ENCODE measurements at places on chromosomes 11 and 22.

DNA sequence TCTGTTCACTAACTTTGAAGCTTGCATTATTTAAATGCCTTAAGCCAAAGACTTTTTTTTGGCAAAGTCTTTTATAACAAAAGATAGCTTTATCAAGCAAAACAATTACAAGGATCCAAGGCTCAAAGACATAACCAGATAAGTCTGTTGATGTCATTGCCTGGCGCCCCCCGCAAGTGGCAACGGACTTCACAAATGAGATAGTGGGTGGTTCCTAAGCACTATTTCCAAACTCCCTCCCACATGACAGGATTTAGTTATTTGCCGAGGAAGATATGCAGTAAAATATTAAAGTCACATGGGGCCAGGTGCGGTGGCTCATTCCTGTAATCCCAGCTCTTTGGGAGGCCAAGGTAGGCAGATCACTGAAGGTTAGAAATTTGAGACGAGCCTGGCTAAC lies 194.2 kb upstream of the DDI1 start:
- no peak for DNase-seq

DNA sequence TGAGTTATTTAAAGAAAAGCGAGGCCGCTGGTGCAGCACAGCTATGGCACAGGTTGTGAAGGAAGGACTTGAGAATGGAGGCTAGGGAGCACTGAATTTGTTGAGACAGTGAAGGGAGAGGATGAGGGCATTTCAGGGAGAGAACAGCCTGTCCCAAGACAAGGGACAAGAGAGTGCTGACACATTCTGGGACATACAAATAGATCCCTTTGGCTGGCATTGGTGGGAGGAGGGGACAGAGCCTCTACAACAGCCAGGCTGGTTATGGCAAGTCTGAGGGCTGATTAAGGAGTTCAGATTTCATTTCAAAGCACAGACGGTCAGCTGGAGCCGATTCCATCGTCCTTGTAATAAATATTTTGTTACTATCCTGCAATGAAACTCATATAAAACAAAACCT lies 1.7 kb upstream of the SLC29A2 start:
- DNase-seq, result no peak

- DNase-seq, result no peak
These were observed 3.7 kb upstream of the FLRT1 start for GRCh38 chr11:64032050-64032449.

GRCh38 chr11:33375236-33375635 lies 118.1 kb downstream of the HIPK3 start:
- no peak for DNase-seq

GRCh38 chr11:10117709-10118351 lies 176.2 kb downstream of the SBF2 start:
- DNase-seq, result no peak

GRCh38 chr11:90204832-90205646 lies 17.8 kb downstream of the CHORDC1 start:
- peak; percentile 72 for DNase-seq

GRCh38 chr22:29840498-29840897 lies 2.4 kb upstream of the ASCC2 start:
- DNase-seq, result no peak

DNA sequence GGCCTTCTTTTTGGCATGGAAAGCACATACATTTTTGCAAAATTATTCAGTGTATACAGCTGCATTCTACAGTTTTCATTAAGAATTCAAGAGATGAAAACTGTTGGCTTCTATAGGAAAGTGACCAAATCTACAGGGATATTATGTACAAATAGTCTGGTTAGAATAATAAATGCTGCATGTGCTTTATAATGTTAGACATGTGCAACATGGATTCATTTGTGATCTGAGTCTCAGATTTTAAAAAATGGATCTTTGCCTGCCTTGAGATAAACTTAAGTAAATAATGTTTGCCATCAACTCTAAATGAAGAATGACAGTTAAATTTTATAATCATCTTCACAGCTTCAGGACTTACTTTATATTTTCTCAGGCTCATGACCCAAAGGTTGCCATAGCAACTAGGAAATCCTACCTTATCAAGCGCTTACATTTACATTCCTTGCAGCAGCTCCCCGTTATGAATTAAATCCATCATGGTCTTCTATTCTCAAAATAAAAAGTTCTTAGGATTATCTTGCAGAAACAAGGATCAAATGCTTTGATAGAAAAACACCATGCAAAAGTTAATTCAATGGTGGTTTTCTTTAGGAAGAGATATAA lies 200.2 kb downstream of the CADM1 start:
- DNase-seq, result no peak

DNA sequence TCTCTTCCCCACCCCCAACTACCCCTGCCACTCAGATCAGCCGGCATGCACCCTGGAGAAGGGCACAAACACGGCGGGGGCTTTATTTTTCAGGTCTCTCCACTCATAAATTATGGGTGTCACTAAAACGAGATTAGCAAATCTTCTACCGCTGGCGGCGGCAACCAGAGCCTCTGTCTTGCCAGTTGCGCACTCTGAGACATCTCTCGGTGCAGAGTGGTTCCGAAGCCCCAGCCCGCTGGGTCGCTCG lies 125.3 kb upstream of the C11orf58 start:
- DNase-seq, result no peak

- DNase-seq, result no peak
These were observed 245.2 kb downstream of the NTM start for GRCh38 chr11:131615611-131616010.

GRCh38 chr11:71525938-71526495 lies 1.1 kb upstream of the KRTAP5-7 start:
- no peak for DNase-seq

DNA sequence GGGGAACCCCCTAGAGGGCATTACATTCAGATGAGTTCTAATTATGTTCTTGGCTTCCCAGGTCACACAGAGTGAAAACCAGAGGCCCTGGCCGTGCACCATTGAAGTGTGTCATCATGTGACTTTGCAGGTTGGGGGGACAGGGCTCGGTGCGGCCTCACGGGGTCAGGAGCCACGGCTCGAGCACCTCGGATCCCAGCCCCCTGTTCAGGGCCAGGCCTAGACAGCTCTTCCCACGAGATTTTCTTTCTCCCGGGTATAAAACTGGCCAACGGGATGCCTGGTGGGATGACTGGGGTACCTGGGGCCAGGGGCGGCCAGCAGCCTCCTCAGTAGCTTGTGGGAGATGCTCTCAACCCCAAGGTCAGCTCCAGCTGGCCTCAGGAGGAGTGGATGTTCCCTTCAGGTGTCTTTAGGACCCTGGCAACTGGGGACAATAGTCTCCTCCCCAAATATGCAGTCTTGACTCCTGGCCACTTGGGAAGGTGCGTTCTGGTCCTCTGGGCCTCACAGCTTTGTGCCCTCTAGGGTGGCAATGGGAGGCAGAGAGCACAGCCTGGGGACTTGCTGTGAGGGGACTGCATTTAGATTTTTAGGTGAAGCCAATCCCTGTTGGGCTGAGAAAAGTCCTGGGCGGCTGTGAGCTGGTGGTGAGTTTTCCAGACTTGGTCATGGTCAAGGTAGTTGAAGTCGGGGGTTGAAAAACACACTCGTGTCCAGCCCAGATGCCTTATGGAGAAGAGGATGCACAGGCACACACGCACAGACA lies 95.6 kb downstream of the KCNQ1 start:
- DNase-seq, result no peak

GRCh38 chr22:49672014-49672516 lies 155.6 kb downstream of the BRD1 start:
- DNase-seq, result no peak

DNA sequence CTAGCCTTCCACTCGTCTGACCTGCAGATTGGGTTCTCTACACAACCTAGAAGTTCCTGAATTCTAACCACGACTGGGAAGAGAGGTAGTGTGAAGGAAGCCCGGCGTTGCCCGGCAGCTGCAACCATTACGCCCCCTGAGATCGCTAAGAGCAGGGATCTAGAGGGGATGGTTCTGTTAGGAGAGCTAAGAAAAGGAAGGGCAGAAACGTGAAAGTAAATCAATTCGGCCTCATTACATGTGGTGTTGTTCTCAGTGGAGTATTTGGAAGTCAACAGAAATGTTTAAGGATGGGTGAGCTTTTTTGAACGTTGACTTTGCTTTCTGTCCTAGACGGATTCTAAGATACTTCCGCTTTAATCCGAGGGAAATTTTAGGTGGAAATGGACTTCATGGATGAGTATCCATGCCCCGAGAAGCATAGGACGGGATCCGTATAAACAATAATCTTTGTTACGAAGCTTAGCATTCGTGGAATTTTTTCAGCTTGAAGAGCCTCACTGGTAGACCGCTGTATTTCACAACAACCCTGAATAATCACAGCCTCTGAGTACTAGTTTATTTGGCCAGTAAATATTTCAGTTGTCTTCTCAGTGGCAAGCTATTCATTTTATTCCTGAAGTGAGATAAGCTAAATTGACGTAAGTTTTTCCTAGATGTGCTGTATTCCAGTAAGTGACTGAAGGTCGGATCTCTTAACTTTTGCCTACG lies 629 bp downstream of the ATP5MG start:
- DNase-seq, result peak; percentile 29

GRCh38 chr11:125404811-125405790 lies 91.0 kb downstream of the FEZ1 start:
- DNase-seq, result peak; percentile 7

DNA sequence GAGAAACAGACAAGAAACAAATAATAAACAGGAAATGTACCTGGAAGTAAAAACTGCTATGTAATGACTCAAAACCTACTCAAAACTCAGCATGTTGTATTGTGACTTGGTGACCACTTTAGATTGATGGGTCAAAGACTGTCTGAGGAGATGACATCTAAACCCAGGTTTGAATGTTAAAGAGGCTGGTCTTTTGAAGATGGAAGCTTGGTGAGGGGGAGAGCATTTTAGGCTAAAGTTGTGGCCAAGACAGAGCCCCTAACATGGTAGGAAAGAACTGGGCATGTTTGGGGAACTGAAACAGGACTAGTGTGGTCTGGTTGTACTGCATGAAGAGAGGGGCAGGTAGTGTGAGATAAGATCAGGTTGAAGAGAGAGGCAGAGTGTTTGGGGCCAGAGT lies 85.3 kb upstream of the MYO18B start:
- DNase-seq, result no peak

DNA sequence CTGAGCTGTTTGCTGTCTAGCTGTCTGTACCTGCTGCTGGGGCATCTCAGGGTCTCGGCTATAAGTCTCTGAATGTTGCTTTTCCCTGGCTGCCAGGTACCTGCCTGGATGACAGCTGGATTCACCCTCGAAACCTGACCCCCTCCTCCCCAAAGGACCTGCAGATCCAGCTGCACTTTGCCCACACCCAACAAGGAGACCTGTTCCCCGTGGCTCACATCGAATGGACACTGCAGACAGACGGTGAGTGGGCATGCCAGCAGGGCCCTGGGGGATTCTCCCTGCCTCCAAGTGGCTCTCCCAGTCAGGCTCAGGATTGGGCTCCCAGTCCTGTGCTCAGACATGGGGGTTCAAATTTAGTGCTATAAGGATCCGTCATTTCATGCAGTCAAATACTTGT lies 12.9 kb downstream of the IL17RA start:
- DNase-seq, result no peak

GRCh38 chr22:35986088-35986487 lies 42.5 kb downstream of the RBFOX2 start:
- no peak for DNase-seq

- DNase-seq, result no peak
These were observed 64.7 kb downstream of the BDNF start for GRCh38 chr11:27635567-27636037.

DNA sequence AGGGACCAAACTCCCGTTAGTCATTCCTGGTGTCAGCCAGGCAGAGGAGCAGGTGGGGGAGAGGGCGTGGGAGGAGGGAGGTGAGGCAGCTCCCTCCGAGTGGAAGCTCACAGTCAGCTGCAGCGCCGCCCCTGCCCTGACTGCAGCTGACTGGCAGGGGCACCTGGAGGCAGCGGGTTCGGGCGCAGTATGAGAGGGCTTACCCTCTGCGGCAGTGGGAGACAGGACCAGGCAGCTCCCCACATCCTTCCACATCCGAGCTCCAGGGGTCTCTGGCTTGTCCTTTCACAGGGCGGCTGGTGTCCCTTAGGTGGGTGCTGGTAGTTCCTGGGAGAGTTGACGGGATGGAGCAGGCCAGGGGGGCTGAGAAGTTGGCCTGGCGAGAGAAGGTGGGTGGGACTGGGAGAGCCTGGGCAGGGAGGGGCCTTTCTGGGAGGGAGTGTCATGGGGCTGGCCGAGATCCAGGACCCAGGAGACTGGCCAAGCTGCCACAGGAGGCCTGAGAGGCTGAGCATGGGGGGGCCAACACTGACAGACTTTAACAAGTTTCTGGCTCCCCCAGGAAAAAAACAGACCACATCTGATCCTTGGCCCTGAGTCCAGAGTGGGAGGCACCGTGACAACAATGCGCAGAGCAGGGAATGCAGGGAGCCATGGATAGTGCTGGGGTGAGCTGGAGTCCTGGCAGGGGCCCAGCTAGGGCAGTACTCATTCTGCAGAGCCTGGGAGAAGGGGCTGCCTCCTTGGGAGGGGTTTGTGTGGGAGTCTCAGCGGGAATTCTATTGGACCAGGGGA lies 4.9 kb downstream of the ADORA2A start:
- no peak for DNase-seq

- no peak for DNase-seq
These were observed 227.2 kb downstream of the FAM76B start for GRCh38 chr11:95562196-95562921.

DNA sequence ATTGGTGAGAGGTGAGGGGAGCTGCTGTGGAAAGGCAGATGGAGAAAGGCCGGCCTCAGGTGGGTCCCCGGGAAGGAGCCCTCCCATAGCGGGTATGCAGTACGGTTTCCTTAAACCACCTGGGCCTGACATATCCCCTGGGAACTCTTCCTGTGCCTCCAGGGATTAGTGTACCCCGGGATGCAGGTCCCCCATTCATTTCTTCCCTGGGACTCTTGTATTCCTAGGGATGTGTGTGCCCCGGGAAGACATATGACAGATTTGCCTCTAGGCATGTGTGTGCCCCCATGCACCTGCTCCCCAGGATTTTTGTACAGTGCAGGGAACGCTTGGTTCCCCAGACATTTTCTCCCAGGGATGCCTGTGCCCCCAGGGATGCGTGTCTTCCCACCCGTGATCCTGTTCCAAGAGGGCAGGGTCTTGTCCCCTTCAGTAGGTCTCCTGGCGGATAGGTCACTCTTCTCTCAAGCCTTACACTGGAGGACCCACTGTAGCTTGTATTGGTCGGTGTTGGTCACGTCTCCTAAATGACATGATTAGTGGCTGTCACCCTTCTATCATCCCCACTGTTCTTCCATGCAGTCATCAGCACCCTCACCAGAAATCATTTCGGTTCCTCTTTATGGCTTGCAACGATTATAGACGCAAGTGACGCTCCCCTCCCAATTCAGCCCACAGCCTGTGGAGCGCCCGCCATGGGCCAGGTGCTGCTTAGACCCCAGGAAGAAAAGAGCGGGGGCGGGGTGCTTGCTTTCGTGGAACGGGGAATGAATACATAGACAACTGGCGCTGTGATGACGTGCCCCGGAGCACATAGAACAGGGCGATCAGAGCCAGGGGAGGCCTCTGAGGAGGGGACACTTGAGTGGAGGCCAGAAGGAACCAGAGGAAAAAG lies 1.3 kb downstream of the PARVB start:
- DNase-seq, result peak; percentile 67

- no peak for DNase-seq
These were observed 1.5 kb upstream of the JAML start for GRCh38 chr11:118226296-118226695.
